ENCODE measurements at places on chromosomes 12 and 14.

- DNase-seq, result no peak
These were observed 139.3 kb upstream of the LMNTD1 start for GRCh38 chr12:25692115-25693035.

DNA sequence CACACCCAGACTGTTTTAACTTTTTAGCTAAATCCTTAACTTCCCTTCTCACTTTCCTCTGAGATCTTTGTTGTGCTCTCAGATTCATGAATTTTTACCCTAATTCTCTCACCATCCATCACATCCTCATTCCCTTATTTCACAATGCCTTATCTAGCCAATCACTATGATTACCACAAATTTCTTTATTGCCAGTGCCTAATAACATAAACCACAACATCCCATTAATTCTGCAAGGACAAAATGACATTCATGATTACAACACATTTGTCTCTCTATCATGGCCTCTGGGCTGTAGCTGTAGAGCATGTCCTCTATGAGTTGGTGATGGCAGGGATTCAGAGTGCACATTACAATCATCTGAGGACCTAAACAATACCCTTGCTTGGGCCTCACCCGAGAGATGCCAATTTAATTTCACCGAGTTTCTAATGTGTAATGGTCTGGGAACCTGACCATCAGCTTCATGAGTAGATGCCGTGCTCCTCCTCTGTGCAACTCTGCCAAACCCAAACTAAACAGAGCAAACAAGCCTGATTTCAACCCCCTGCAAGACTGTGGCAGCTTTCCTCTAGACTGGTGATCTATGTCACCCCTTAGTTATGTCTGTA, 99.3 kb downstream of the SPTSSA start:
- DNase-seq, result no peak

DNA sequence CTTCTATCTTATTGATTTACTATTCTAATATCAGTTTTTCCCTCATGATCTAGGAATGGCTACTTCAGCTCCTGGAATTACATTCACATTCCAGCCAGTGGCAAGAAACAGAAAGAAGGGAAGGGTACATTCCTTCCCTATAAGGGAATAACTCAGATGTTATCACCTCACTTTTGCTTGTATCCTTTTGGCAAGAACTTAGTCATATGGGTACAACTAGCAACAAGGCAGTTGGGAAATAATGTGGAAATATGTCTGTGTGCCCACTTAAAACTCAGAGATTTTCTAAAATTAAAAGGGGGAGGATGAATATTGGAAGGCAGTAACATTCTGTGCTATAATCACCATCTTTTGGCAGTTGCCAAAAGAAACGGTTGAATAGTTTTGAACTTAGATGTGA, 85.6 kb downstream of the MSRB3 start:
- no peak for DNase-seq

- peak; percentile 42 for DNase-seq
These were observed 27.2 kb downstream of the NGB start for GRCh38 chr14:77243853-77244252.

GRCh38 chr12:12839873-12840579, 26.9 kb downstream of the DDX47 start:
- DNase-seq, result no peak

- no peak for DNase-seq
These were observed 106.5 kb downstream of the ADGRD1 start for GRCh38 chr12:131060011-131060703.

Measured in inflammatory macrophage treated with lipopolysaccharide for 1 hour (primary cell).